ENCODE measurements at places on chromosomes 12 and 14.

DNA sequence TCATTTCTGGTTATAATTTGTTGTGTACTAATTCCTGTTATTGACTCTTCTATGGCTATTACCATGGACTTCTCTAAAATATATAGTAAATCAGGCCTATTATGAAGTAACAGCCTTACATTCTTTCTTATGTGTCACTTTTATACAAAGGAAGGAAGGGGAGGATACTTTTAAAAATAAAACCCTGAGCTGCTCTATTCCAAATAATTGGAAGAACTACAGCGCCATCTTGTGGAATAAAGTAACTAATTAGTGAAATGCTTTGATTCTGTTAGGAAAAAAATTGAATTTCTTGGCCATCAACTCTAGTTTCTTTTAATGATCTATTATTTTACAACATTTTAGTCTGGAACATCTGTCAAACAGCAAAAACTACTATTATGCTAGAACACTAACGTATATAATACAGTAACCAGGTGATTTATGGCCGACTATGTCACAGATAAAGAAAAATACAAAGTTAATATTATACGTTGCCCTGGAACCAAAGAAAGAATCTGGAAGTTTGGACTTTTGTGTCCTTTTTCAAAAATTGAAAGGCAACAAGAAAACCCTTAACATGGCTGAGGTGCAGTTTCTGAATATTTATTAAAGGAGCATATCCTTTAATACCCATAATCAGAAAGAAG lies 55.0 kb upstream of the NELL2 start:
- no peak for DNase-seq

GRCh38 chr14:91373591-91374254 lies 43.9 kb downstream of the CCDC88C start:
- DNase-seq = no peak

GRCh38 chr14:104249089-104249488 lies 110.7 kb downstream of the KIF26A start:
- DNase-seq = no peak

- DNase-seq = no peak
Observed at GRCh38 chr14:85040046-85040685, 489.8 kb upstream of the FLRT2 start.

- DNase-seq = no peak
Observed at GRCh38 chr12:75814851-75815754, 216.5 kb downstream of the PHLDA1 start.

DNA sequence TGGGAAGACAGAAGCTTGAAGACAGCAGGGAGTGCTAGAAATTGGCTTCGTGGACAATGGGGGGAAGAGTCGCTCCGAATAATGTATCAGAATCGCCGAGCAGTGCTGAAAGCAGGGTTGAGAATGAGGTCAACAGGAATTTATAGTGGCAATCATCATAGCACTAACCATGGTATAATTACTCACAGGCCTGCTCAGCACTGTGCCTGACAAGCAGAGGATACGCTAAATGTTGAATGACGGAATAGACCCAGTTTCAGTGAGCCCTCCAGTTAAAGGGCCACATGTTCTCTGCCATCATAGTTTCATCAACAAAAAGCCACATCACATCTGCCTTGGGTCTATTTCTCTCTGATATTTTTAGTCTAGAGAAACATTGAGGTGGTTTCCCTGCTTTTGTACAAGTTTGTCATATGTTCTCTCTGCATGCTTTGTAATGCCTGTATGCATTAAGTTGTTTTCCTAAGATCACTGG lies 130.3 kb upstream of the EGLN3 start:
- no peak for DNase-seq

DNA sequence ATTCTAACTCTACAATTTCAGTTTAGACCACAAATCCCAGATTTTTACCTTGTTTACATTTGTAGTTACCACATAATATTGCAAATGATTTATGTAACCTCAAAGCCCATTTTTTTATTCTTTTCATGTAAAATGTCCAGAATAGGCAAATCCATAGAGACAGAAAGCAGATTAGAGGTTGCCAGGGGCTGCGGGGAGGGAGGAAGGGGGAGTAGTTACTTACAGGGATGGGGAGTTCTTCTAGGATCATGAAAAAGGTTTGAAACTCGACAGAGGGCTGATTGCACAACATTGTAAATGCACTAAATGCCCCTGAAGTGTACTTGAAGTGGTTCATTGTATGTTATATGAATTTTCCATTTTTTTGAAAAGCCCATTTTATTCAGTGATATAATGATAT lies 66.5 kb downstream of the PPP2R5C start:
- DNase-seq = no peak

- DNase-seq = no peak
Observed at GRCh38 chr12:94856324-94856723, 147.2 kb downstream of the NDUFA12 start.

- DNase-seq = no peak
Observed at GRCh38 chr12:119797090-119797489, 80.0 kb downstream of the CIT start.

- no peak for DNase-seq
Observed at GRCh38 chr14:77965919-77966435, 166.1 kb downstream of the ADCK1 start.

GRCh38 chr12:120944645-120945217 lies 33.6 kb upstream of the HNF1A start:
- DNase-seq = peak; percentile 36

GRCh38 chr14:91521061-91521640 lies 11.0 kb upstream of the PPP4R3A start:
- no peak for DNase-seq

- no peak for DNase-seq
Observed at GRCh38 chr14:72182708-72183432, 250.6 kb downstream of the RGS6 start.

DNA sequence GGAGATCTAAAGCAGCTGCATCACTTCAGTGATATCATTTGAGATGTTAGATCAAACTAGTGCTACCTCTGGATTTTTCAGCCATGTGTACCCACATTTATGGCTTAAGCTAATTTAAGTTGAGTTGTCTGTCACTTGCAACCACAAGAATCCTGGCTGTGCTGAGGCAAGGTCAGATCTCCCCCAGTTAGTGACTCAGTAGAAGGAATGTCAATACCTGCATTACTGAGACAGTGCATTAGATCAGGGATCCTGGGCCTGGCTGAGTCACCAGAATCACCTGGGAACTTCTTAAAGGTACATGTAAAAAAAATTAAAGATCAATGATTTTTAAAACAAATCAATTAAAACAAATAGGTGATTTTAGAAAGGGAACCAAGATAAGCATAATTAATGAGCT lies 84.6 kb upstream of the GRIN2B start:
- DNase-seq = no peak

DNA sequence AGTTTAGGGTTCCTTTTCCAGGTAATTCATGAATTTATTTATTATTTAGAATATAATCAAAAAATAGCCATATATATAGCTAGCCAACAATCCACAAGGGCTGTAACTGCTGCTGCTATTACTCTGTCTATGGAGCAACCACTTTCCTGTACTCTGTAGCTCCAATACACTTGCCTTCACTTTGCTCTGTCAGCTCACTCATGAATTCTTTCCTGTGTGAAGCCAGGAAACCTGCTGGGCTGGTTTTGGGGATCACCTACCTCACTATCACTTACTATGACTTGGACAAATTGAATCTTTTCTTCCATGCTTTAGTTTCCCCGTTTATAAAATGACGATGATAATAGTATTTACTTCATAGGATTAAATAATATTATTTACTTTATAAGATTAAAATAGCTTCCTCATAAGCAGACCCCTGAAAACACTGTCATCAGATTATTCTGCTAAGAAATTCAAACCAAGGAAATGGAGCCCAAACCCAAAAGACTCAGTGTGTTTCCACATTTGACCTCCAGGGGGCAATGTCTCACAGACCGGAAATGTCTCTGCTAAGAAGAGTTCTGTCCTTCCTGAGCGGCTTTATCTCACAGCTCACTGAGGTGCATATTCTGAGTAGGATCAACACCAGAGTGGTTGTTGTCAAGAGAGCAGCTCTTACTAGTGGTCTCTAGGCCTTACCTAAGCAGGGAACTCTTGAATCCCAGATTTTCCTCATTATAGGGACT lies 457.1 kb downstream of the DAD1 start:
- no peak for DNase-seq

DNA sequence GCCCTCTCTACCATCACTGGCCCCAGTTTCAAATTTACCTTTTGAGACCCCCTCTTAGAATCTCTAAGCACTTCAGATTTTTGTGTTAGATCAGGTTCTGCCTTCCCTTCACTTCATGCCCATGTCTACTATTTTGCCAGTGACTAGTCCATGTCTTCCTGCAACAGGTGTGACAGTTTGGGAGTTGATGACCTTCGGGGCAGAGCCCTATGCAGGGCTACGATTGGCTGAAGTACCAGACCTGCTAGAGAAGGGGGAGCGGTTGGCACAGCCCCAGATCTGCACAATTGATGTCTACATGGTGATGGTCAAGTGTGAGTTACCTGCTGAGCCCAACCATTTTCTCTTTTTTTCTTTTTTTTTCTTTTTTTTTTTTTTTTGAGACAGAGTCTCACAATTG lies 5.8 kb upstream of the PA2G4 start:
- DNase-seq = no peak

- no peak for DNase-seq
Observed at GRCh38 chr14:61130512-61131260, 149.6 kb downstream of the SLC38A6 start.

DNA sequence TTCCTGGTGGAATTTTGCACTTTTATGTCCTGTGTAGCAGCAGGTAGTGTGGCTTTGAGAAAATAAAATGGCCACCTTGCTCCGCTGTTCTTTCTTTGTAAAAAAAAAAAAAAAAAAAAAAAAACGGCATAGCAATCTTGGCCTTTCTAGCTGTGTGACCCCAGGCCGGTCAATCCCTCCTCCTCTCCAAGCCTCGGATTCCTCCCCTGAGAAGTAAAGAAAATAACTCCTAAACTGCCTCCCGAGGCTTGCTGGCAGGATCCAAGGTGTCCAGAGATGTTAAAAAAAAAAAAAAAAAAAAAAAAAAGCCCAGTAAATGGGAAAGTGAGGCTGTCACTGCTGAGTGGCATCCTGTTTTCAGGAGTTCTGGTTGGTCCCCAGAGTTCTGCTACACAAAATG lies 23.9 kb upstream of the MAP1LC3B2 start:
- DNase-seq = no peak

DNA sequence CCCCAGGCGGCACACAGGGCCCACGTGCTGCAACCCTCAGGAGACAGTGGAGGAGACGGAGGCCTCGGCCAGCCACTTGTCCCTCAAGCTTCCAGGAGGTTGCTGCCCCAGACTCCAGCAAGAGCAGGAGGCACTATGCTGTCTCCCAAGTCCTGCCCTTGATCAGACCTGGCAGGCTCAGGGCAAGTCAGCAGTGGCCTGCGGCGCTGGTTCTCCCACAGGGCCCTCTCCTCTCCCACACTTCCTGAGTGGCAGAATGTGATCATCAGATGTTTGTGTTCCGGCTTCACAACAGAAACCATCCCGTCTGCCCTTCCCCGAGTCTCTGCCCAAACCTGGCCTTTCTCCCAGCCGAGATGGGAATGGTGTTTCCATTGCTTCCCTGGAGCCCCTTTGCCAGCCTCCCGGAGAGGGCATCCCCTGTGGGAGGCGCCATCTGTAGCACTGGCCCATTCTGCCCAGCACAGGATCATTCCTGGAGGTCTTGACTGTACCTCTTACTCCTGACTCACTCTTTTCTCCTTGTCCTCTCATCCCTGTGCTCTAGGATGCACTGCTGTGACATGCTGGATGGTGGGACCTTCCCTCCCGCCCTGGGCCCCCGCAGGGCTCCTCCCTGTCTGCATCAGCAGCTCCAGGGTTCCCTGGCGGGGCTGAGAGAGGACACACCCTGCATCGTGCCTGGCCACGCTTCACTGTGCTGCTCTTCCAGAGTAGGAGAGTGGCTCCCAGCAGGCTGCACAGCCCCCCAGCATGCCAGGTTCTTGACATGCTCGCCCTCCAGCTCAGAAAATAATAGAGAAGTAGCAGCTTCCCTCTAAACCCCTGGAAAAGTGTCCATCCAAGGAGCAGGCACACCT lies 114.7 kb upstream of the FKBP4 start:
- DNase-seq = no peak

DNA sequence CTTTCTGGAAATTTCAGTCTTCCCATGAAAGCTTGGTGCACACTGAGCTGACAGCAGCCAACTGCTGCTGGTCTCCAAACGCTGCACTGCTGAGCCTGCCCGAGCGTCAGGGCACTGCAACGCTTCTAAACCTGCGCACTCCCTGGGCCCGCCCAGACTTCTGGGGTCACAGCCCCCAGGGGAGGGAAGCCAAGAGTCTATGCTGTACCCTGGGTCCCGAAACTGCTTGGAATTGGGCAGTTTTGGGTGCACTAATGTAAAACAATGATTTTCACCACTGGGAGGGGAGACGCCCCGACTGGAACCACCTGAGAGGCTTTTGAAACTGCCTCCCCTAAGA lies 32.0 kb downstream of the CCDC92 start:
- DNase-seq = no peak

DNA sequence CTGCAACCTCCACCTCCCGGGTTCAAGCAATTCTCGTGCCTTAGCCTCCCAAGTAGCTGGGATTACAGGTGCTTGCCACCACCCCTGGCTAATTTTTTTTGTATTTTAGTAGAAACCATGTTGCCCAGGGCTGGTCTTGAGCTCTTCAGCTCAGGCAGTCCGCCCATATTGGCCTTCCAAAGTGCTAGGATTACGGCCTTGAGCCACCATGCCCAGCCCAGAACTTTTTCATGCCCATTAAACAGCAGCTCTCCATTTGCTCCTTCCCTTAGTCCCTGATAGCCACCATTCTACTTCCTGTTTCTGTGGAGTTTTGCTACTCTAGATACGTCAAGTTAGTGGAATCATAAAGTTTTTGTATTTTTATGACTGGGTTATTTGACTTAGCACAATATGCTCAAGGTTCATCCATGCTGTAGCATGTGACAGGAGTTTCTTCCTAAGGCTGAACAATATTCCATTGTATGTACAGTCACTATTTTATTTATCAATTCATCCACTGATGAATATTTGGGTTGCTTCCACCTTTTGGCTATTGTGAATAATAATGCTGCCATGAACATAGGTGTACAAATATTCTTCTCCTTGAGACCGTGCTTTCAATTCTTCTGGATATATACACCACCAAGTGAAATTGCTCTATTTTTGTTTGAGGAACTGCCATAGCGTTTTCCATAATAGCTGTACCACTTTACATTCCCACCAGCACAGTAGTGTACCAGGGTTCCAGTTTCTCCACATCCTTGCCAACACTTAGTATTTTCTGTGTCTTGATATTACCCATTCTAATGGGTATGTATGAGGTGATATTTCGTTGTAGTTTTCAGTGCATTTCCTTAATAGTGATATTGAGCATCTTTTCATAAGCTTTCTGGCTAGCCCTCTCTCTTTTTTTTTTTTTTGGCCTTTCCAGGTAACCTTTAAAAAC lies 15.0 kb downstream of the ATF1 start:
- DNase-seq = no peak

GRCh38 chr12:67759829-67760228 lies 111.3 kb downstream of the DYRK2 start:
- DNase-seq = no peak

- DNase-seq = no peak
Observed at GRCh38 chr14:52716155-52716554, 9.2 kb downstream of the PSMC6 start.

- DNase-seq = no peak
Observed at GRCh38 chr12:128830505-128830893, 6.7 kb upstream of the SLC15A4 start.

- no peak for DNase-seq
Observed at GRCh38 chr12:52258335-52258901, 16.0 kb upstream of the KRT86 start.

Measured in stimulated activated CD8-positive, alpha-beta memory T cell treated with anti-CD3 and anti-CD28 coated beads, Interleukin-4, amount 100 ng/mL, for 1 hour (primary cell).